ENCODE measurements at places on chromosomes 11 and 22.

DNA sequence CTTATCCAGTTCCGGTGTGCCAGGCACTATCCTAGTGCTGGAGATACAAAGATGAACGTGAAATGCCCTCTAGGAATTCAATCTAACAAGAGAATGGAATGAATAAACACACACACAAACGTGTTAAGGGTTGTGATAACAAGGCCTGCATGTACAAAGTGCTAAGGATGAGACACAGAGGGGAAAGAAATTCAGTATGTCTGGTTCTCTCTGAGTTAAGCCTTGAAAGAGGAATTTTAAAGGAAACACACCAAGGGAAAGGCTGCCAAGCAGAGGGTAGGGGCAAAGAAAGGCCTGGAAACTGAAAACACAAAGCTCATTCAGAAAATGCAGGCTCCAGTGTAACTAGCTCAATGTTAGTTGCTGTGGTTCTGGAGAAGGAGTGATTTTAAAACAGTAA, 4.2 kb downstream of the CHKA start:
- DNase-seq, result no peak

- no peak for DNase-seq
These were observed 493 bp upstream of the CYTH4 start for GRCh38 chr22:37281646-37282384.

DNA sequence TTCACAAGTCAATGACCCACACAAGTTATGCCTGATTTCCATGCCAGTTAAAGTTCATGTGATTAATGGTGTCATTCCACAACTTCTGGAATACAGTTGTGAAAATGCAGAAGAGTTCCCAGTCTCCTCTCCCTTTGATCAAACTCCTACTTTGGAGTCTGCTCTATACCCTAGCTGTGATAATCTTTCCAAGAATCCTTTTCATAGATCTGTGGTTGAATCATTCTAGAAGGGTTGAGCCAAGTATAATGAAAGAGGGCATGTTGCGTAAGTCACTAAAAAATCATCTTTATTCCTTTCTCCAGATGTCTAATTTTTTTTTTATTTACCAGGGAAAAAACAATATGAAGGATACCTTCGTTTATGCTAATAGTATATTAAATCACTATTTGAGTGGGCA, 89.7 kb upstream of the CARD18 start:
- DNase-seq, result no peak

DNA sequence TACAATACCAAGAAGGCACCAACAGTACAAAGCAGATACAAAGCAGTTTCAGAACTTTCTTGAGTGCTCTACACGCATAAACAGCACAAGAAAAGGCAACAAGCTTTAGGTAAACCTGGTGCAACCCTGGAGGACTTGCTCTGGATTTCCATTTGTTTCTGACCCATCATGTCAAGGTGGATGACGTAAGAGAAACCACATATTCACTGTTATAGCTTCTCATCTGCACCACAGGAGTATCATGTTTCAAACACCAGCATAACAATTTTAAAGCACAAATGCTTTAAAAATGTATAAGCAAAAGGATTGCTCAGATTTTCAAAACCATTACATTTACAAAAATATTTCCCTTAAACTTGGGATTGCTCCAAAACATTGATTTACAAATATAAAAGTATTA, 25.0 kb upstream of the YPEL1 start:
- no peak for DNase-seq

- DNase-seq, result no peak
These were observed 1.1 kb downstream of the RBFOX2 start for GRCh38 chr22:36027579-36027934.

DNA sequence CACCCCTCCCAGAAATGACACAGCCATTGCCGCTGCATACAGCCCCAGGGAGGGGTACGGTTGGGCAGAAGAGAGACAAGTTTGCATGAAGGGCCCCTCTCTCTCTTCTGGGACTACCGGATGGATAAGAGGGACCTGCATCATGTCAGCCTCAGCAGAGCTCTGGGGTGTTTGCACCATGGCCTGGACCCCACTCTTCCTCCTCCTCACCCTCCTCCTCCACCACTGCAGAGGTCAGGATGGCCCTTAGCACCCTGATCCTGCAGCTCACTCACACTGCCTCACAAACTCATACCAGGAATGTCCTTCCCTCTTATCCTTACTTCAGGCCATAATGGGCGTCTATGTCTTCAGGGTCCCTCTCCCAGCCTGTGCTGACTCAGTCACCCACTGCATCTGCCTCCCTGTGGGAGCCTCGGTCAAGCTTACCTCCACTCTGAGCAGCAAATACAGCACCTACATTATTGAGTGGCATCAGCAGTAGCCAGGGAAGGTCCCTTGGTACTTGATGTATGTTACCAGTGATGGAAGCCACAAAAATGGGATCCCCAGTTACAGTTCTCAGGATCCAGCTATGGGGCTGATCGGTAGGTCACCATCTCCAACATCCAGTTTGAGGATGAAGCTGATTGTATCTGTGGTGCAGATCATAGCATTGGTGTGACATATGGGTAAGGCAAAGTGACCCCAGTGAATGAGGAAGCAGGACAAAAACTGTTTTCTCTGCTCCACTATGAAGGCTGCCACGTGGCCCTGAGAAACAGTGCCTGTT, 62.2 kb upstream of the VPREB1 start:
- no peak for DNase-seq

DNA sequence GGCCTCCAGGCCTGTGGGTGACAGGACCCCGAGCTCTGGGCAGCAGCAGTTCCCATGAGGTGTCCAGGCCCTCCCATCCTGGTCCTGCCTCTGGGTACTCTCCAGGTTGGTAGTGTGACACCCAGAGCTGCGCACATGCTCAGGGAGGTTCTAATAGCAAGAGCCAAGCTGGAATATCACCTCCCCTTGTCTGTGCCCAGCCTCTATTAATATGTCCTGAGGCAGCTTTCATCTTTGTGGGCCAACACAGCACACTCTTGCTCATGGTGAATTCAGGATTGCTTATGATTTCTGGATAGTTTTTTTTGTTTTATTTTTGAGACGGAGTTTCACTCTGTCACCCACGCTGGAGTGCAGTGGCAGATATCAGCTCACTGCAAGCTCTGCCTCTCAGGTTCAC, 3.3 kb downstream of the P2RX6 start:
- DNase-seq, result no peak

GRCh38 chr11:34236572-34236971, 121.2 kb downstream of the ABTB2 start:
- no peak for DNase-seq

- DNase-seq, result no peak
These were observed 28.9 kb upstream of the CARD18 start for GRCh38 chr11:105168457-105168856.

DNA sequence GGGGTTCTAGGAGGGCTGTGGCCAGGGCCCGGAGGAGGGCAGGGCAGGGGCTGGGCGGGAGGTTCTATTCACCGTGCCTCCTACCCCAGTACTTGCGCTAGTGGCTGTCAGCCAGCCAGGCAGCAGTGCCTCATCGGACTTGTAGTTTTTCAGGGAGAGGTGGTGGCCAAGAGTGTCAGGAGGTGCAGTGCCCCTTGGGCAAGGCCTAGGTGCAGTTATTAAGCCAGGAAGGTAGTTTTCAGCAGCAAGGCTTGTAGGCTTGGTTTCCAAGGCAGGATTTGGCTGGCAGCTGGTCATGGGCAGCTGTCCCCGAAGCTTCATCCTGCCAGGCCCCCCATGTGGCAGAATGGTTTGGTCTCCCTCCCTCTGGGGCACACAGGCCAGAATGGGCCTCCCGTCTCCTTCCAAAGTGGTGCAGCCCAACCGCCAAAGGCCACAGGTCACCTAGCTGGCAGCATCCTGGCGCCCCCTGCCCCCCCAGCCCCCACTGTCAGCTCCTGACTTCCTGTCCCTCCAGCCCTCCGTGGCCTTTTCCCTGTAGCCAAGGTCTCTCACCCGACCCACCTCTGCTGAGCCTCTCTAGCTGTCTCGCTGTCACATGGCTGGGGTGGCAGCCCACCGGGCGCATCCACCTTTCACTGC, 8.5 kb downstream of the CCDC88B start:
- no peak for DNase-seq

- no peak for DNase-seq
These were observed 17.6 kb upstream of the SEPTIN5 start for GRCh38 chr22:19696504-19697276.

DNA sequence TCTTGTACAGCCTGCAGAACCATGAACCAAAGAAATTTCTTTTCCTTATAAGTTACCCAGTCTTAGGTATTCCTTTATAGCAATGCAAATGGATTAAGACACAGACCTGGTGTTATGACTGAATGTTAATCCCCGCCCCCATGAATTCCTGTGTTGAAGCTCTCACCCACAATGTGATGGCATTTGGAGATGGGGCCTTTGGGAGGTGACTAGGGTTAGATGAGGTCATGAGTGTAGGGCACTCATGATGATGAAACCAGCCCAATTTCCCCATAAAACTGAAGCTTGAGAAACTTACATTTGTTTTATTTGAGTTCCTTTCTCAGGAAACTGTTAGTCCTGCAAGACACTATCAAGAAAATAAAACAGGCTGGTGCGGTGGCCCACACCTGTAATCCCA, 115.8 kb upstream of the THY1 start:
- no peak for DNase-seq

- DNase-seq, result no peak
These were observed 7.8 kb downstream of the SEPTIN3 start for GRCh38 chr22:41976961-41977566.

- DNase-seq, result no peak
These were observed 89.8 kb upstream of the PARVA start for GRCh38 chr11:12287374-12288211.

- DNase-seq, result no peak
These were observed 11.4 kb downstream of the KCNJ5 start for GRCh38 chr11:128902515-128903066.

- no peak for DNase-seq
These were observed 678 bp upstream of the RANGAP1 start for GRCh38 chr22:41286639-41287091.

GRCh38 chr11:68870470-68870869, 28.8 kb upstream of the CPT1A start:
- DNase-seq, result no peak

Data from NK-92 treated with Interleukin-12 subunit alpha and Interleukin-12 subunit beta, amount 100 ng/mL, for 24 hours (cell line).